ENCODE measurements at places on chromosomes 2 and 18.

GRCh38 chr2:36693825-36694224 lies 2.7 kb upstream of the VIT start:
- no peak overlapping the region for H3K4me3 ChIP-seq
- H3K27ac ChIP-seq: no peak overlapping the region
- no peak for DNase-seq
- no peaks in the 10 kb centered on the region for H3K36me3 ChIP-seq
- H3K4me1 ChIP-seq: no peaks in the 10 kb centered on the region

- no peak overlapping the region for H3K4me3 ChIP-seq
- H3K4me1 ChIP-seq: no peaks in the 10 kb centered on the region
- H3K36me3 ChIP-seq: no peaks in the 10 kb centered on the region
- H3K27me3 ChIP-seq: no peaks in the 10 kb centered on the region
- H3K27ac ChIP-seq: no peak overlapping the region
Observed at GRCh38 chr2:238560234-238560633, 133.5 kb downstream of the ASB1 start.

- H3K4me3 ChIP-seq: no peak overlapping the region
- H3K4me1 ChIP-seq: no peaks in the 10 kb centered on the region
- H3K27me3 ChIP-seq: no peaks in the 10 kb centered on the region
- no peaks in the 10 kb centered on the region for H3K36me3 ChIP-seq
Observed at GRCh38 chr2:102397209-102397608, 25.8 kb upstream of the IL18RAP start.

DNA sequence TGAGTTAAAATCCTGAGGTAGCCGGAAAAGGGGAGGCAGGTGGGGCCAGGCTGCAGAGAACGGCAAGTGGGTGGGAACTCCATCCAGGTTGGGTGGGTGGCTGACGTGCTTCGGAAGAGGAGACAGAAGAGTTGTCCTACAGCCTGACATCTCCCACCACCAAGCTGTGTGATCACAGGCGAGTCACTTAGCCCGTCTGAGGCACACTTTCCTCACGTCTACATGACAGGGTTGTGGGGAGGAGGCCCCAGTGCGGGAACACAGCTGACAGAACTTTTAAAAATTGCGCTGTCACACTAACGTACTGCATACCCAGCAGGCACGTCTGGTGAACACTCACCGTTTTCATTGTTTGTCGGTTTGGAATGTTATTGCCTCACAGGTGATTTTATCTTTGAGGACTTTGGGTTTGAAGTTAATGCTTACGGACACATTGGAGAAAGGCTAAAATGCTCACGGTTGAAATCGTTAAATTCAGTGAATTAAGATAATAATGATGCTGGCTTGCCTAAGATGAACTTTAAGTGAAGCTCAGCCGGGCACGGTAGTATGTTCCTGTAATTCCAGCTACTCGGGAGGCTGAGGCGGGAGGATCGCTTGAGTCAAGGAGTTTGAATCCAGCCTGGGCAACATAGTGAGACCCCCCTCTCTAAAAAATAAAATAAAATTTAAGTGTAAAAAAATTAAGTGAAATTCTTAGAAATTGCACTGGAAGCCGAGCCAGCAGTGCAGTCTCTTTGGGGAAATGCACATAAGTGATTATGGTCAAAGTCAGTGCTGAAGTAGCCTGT lies 8.9 kb downstream of the EMILIN2 start:
- H3K27ac ChIP-seq: no peak overlapping the region
- no peaks in the 10 kb centered on the region for H3K4me1 ChIP-seq
- H3K36me3 ChIP-seq: no peaks in the 10 kb centered on the region
- H3K4me3 ChIP-seq: no peak overlapping the region
- H3K27me3 ChIP-seq: no peaks in the 10 kb centered on the region

DNA sequence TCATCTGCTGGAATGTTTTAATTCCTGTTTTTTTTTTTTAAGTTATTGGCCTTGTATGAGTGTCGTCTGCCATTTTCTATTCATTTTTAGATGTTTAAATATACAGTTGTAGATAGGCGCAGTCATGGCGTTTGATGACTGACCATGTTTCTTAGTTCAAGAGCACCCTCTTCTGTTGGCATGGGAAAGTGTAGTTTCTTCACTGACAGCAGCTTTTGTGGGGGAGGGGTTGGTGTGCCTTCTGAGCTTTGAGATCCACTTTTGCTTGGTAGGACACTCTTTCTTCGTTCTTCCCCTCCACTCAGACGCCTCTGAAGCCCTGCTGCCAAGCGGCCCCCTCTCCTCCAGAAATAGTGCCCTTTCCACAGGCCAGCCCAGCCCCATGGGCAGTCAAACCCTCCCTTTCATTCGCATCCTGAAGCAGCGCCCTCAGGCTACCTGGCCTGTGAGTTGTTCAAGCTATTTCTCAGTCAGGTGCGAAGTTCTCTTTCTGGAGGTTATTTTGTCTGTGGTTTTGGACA lies 492.0 kb downstream of the TNS1 start:
- H3K27ac ChIP-seq: no peak overlapping the region
- H3K4me3 ChIP-seq: no peak overlapping the region
- H3K27me3 ChIP-seq: no peaks in the 10 kb centered on the region
- H3K36me3 ChIP-seq: no peaks in the 10 kb centered on the region

GRCh38 chr18:36762074-36762473 lies 66.7 kb downstream of the TPGS2 start:
- no peak overlapping the region for H3K4me3 ChIP-seq
- no peaks in the 10 kb centered on the region for H3K4me1 ChIP-seq
- no peaks in the 10 kb centered on the region for H3K27me3 ChIP-seq
- DNase-seq: no peak
- H3K36me3 ChIP-seq: no peaks in the 10 kb centered on the region

- no peak for DNase-seq
- H3K27ac ChIP-seq: no peak overlapping the region
- no peaks in the 10 kb centered on the region for H3K27me3 ChIP-seq
- no peaks in the 10 kb centered on the region for H3K36me3 ChIP-seq
- no peaks in the 10 kb centered on the region for H3K4me1 ChIP-seq
Observed at GRCh38 chr2:145987793-145988192, 1467.9 kb upstream of the ZEB2 start.

DNA sequence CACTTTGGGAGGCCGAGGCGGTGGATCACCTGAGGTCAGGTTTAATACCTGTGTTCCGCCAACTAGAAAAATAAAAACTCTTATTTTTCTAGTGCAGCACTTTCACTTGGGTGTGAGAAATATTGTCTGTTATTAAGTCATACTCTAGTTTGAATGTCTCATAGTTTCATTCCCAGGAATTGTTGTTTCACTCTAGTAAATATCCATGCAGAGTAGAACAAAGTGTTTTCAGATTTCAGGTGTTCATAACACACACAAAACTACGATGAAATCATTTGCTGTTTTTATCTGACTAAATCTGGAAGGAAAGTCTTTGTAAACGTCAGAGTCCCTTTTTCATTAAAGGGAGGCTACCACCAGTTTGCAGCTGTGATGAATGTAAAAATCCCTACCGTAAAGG lies 4.0 kb downstream of the FAM117B start:
- no peak for DNase-seq
- peak overlapping the region; percentile 71 for H3K27ac ChIP-seq
- no peak overlapping the region for H3K4me3 ChIP-seq
- H3K36me3 ChIP-seq: no peaks in the 10 kb centered on the region
- no peaks in the 10 kb centered on the region for H3K27me3 ChIP-seq
- peaks cover 3% of the 10 kb centered on the region for H3K4me1 ChIP-seq

GRCh38 chr18:10248738-10249137 lies 205.7 kb upstream of the APCDD1 start:
- H3K4me3 ChIP-seq: no peak overlapping the region
- no peaks in the 10 kb centered on the region for H3K4me1 ChIP-seq
- no peaks in the 10 kb centered on the region for H3K27me3 ChIP-seq
- no peak for DNase-seq
- H3K36me3 ChIP-seq: no peaks in the 10 kb centered on the region

- H3K4me3 ChIP-seq: no peak overlapping the region
- H3K36me3 ChIP-seq: no peaks in the 10 kb centered on the region
- H3K4me1 ChIP-seq: no peaks in the 10 kb centered on the region
- DNase-seq: no peak
- H3K27me3 ChIP-seq: no peaks in the 10 kb centered on the region
Observed at GRCh38 chr2:151770995-151771394, 36.7 kb upstream of the NEB start.

GRCh38 chr2:165868211-165868610 lies 74.2 kb upstream of the GALNT3 start:
- H3K4me3 ChIP-seq: no peak overlapping the region
- no peak overlapping the region for H3K27ac ChIP-seq
